ENCODE measurements at places on chromosomes 6 and 20.

- no peak for DNase-seq
Measured at GRCh38 chr6:83505356-83505755, 7.0 kb upstream of the PRSS35 start.

DNA sequence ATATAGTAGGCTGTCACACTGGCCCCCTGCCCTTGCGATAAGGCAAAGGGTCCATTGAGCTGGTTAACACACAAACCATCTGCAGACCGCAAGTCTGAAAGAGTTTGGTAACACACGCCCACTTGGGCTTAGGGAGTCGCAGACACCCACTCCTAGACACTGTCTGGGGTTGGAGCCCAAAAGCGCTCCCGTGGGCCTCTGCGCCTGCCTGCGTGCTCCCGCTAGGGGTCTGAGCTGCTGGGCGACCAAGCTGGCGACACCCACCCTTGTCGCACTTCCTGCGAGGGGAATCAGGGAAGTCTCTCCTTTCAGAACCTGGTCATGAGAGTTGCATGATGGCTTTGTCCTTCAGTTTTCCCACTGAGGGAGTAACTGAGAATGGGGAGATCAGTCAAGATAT, 653.0 kb downstream of the HTR1B start:
- no peak for DNase-seq

DNA sequence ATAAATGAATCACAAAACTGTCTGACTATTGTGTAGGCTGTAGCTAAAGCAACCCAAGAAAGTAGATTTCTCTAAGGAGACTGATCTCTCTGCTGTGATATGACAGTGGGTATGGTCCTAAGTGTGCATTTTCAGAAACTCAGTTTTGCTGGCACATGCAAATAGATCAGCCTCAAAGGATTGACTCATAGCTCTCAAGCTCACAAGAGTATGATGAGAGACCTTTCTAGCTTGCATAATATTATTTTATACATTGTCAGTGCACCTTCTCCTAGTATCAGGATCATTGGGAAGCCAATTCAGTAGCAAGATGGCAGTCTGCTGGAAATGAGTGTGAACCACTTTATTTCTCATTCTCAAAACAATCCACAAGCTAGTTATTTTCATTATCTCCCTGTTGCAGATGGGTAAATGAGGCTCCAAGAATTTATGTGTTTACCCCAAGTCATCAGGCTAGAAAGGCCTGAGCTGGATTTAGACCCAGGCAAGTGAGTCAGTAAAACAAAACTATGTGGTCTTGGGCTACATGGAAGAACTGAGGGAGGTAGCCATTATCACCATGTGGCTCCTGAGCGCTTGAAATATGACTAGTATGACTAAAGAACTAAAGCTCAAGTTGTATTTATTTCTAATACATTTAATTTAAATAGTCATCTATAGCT, 27.9 kb upstream of the PLCB4 start:
- DNase-seq = no peak

- no peak for DNase-seq
Measured at GRCh38 chr6:167272696-167273379, 18.3 kb upstream of the UNC93A start.

GRCh38 chr20:44083220-44083933, 103.6 kb downstream of the JPH2 start:
- no peak for DNase-seq

DNA sequence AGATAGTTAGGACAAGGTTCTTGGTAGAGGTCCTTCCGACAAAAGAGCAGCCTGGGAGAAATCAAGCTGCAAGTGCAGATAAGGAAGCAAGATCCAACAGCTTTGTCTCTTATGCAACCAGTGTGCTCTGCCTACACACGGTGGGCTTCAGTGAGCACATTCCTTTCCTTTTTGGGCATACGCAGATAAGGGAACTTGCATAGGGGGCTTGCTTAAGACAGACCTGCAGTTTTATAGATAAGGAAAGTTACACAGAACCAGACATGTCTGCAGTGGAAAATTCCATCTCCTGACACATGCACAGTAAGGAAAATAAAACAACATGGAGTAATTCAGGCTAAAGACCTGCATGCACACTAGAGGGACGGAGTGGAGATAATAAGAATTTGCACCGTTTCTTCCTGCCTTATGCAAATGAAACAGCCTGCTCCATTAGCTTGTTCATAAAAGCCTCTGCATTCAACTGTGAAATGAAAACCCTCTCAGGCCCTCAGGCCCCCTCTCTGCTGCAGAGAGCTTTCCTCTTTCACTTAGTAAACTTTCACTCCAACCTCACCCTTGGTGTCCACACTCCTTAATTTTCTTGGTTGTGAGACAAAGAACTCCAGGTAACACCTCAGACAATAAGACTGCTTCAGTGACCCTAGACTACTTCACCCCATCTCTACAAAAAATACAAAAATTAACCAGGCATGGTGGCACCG, 97.5 kb upstream of the MYLIP start:
- no peak for DNase-seq

DNA sequence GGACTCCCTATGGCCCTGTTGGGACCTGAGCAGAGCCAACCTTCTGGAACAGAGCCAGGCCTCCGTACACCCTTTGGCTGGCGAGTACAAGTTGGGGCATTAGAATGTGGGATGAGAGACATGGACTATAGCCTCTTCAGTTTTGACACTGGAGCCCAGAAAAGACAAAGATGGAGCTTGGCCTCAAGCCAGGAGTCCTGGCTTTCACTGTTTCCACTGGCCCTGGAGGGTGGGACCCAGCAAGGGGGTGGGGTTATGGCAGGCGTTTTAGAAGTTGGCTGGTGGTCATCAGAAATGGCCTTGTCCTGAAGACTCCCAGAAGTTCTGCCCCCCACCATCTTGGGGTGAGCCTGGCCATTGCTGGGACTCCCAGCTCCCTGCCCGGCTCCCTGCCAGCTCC, 21.8 kb downstream of the ITPR3 start:
- DNase-seq = no peak
